ENCODE measurements at places on chromosomes 7 and 10.

DNA sequence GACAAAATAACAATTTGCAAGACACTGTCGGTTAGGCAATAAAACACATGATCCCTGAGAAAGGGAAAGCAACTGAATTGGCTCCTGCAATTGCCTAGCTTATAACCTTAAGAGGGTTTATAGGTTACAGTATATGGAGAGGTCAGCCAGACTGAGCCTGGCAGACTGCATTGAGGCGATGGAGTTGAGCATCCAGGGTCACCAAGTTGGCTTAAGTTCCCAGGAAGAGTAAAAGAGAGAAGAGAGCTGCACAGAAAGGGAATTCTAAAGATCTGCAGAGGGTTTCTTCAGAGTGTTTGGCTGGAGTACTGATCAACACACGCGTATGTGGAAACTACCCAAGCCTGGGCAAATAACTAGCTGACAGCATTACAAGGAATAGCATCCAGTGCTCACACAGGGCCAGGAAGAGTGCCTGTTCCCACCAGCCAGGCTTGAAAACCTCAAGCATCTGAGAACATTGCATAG is 11.2 kb downstream of the ANKMY2 start:
- no peak for DNase-seq

- no peak for DNase-seq
These were observed 7.1 kb downstream of the CAMK2G start for GRCh38 chr10:73867126-73867807.

- DNase-seq, result peak; percentile 79
These were observed 27.3 kb upstream of the IFRD1 start for GRCh38 chr7:112422842-112423496.

DNA sequence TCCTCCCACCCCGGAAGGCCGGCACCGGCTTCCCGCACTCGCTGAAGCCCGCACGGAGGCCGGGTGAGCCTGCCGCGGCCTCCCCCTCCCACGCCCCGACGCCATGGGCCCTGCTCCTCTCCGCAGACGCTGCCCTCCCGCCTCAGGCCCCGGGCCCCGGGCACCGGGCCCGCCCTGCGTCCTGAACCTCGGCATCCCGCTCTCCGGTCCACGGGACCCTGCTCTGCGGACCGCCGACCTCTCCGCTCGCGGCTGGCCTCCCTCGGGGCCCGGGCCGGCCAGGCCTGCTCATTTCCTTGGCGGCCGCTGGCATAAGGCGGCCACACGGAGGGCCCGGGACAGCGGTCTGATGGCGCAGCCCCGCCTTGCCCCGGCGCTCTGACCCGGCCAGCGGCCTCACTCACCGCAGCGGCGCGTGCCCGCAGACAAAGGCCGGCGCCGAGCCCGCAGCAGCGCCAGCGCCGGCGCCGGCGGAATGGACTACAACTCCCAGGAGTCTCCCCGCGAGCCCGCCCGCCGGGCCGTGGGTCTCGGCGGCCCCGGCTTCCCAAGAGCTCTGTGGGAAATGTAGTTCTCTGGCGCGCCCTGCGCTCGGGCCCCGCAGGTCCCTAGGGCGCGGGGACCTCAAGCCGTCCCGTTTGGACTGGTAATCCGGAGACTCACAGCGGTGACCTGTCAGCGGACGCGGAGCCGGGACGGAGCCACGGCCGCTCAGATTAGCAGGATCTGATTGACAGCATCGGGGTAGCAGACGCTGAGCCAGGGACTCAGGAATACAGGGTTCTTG is at the start of gene ZNF32:
TSS of gene ZNF32 (minus strand) at position 484 of the 787 bp plus-strand sequence. CDS start 2,748 bp downstream, outside the sequence.
- peak; percentile 65 for DNase-seq

DNA sequence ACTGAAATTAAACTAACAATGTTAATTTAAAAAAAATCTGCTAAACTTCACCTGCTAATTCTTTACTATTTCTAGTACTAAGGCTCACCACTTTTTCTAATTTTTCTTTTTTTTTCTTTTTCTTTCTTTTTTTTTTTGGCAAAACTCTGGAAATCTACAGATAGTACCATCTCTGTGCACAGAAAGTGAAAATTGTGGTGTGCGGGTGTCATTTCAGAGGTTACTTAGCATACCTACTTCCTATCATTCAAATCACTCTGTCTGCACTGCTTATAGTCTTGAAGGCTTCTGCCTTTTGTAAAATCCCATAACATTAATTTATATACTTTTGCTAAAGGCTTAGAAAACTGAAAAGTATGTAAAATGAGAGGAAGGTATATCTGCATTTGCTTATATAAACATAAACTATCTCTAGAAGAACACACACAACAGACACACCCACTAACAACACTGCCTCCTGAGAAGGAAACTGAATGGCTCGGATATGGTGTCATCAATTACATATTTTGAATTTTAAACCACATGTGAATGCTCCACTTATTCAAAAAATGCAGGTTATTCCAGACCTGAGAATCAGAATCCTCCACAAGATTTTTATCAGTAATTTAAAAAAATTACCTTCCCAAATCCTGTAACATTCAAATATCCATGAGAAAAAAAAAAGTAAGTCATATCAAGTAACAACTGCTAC is 229.5 kb downstream of the PARD3 start:
- DNase-seq, result no peak

All from AG09319 (cell line).